Activated CD4-positive, alpha-beta T cell treated with anti-CD3 and anti-CD28 coated beads for 1 hour (primary cell): ENCODE measurements at places on chromosomes 4 and X.

DNA sequence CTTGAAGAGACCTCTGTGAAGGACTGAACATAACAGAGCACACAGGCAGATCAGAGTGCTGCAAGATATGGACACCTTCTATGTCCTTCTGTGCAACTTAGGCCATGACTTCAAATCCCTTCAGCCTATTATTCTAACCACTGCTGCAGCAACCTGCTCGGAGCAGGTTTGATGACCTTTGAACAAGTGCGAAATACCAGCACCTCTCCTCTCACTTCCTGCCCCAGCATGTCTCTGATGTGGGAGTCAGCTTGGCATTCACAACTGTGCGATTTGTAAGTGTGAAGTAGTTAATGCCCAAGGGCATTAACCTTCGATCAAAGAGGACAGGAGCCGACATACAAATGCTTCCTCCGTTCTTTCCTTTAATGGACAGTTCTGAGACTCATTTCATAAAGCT is 1.6 kb upstream of the EXOC1 start:
- no peak for DNase-seq

DNA sequence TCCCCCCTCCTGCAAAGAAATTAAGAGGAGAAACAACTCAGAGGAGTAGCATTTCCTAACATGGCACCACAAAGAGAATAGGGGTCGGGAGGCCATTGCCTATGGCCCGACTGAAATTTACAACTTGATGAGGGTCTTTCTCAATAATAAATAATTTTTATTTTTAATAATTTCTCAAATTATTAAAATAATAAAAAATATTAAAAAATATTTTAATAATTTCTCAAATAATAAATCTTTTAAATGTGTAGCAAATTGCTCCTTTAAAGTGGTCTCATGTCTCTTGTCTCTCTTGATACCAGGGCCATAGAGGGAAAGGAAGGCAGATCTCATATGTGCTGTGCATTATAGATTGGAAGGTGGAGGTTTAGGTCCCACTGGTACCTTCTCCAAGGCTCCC is 49.2 kb upstream of the MTMR1 start:
- DNase-seq, result no peak

DNA sequence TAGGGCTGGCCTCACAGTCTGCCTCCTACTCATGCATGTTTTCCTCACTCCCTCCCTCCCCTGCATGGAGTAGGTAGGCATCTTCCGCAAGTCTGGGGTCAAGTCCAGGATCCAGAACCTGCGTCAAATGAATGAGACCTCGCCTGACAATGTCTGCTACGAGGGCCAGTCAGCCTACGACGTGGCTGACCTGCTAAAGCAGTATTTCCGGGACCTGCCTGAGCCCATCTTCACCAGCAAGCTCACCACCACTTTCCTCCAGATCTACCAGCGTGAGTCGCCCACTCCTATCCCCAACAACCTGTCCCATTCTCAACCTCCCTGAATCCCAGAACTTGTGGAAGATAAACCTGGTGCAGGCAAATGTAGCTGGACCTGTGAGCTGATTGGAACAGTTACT is 73.4 kb downstream of the STARD8 start:
- DNase-seq, result no peak

- no peak for DNase-seq
These were observed 31.2 kb downstream of the PPP2R2C start for GRCh38 chr4:6441202-6441582.

DNA sequence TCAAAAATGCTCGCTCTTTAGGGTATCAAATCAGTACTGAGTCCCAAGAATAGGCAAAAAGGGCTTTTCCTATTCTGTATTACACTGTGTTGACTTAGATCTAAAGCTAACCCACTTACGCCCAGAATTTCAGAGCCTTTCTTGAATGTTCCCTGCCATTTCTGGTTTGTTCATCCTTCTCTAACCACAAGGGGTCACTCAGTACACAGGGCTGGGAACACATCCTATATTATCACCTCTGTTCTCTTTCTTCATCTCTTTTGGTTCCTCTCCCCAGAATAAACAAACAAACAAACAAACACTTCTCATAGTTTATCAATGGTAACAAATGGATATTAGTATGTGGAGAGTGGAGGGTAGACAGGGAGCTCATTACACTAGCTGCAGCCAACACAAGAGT is 25.5 kb upstream of the MORC4 start:
- DNase-seq, result no peak

- DNase-seq, result no peak
These were observed 8.2 kb upstream of the TLR10 start for GRCh38 chr4:38791010-38791409.

DNA sequence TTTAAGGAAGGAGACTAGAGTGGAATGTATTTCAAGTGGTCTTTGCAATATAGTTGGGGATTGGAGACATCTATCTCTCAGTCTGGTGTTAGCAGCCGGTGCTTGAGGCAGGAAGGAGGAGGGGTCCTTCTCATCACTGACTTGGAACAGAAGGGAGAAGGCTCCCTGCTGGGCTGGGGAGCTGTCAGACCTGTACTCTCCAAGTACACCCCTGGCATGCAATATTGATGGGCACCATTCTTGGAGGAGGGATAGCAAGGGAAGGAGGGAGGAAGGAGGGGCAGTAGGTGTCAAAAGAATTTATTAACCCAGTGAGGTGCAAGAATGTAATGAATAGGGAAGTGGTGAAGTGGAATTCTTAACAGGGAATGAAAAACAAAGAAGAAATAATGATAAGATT is 338.8 kb downstream of the UNC5C start:
- DNase-seq, result no peak

DNA sequence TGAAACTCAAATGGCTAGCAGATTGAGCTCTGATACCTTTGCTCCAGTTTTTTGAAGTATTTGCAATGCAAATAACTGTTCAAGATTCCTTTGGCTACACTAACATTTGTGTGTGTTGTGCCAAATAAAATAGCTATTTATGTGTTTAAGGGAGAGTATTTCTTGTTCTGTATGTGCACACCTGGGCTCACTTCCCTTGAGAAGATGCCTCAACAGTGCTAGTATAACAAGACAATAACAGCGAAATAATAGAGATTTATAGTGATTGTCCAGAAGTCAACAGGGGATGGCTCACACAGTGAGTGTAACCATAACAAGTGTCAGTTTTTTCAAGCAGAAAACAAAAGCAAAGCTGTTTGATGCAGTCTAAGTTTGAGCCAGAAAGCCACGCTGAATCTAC is 460.5 kb downstream of the CENPC start:
- no peak for DNase-seq

DNA sequence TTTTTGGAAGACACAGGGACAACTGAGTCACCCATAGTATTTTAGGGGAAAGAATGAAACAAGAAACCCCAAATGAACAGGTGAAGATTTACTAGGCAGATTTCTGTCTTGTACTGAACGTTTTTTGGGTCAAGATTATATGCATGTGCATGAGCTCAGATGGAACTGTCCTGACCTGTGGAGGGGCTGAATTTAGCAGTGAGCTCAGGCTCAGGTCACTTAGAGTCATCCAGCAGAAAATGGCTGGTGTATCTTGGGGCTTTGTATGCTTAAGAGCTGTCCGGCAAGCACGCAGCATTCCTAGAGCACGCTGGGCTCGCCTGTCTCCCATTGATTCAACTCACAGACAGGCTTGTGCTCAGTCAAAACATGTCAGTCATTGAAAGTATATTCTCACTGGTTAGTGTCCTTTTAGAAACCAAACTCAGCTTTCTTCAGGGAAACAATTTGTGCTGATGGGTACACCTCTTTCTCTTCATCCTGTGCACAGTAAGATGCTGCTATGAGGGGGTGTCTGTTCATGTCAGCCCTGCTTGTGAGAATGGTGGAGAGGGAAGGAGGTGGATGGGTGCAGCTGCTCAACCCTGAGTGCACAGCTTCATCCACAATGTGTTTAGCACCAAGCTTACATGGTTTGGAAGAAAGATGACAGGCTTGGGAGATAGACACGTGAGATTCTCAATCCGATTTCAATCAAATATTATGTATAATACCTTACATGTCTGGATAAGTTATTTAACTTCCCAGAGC is 47.5 kb upstream of the PDLIM3 start:
- DNase-seq, result no peak

- no peak for DNase-seq
These were observed 52.4 kb downstream of the GLRB start for GRCh38 chr4:157128395-157128794.

DNA sequence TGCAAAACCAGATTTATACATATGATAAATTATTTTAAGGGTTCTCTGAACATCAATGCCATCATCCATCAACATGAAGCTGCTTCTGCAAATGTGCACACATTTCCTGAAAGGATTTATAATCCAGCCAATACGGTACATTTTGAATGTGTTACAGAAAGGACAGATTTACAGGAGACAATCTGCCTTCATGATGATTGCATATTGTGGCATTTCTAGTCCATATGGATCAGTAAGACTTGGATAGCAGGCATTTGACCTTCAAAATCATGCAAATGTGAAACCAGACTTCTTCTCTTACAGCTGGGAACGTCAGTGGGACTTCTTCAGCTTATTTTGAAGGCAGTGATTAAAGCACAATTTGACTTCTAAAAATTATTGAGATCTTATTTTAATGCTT is 217.3 kb upstream of the GK2 start:
- no peak for DNase-seq

DNA sequence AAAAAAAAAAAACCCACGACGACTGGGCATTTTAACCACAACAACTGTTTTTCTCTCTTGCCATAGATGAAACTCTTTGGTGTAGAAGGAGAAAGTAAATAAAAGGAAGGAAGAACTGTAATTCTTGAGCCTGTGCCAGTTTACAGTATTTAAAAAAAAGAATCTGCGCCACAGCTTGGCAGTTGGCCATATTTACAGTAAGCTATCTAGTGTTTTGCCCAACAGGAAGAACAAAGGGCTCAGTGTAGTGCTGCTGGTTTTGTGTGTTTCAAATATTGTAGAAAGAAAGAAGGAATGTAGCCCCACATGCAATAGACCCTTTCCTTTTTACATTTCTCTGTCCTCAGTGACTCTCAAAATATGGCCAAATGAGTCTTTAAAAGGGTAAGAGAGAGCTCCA is 66.1 kb downstream of the NR3C2 start:
- no peak for DNase-seq

DNA sequence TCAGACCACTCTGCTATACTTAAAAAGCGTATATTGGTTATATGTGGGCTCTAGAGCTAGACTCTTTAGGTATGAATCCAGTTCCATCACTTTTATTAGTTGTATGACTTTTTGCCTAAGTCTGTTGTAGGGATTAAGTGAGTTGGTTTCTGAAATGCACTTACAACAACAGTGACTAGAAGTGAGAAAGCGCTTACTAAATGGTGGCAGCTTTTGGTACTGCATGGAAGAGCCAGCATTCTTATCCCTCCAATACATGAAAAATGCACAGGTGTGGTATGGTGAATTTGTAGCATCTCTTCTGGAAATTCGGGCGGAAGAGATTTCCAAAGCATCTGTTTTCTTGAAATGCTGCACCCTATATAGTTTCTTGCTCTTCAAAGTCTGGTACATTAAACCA is 117.1 kb downstream of the SPANXA1 start:
- no peak for DNase-seq

DNA sequence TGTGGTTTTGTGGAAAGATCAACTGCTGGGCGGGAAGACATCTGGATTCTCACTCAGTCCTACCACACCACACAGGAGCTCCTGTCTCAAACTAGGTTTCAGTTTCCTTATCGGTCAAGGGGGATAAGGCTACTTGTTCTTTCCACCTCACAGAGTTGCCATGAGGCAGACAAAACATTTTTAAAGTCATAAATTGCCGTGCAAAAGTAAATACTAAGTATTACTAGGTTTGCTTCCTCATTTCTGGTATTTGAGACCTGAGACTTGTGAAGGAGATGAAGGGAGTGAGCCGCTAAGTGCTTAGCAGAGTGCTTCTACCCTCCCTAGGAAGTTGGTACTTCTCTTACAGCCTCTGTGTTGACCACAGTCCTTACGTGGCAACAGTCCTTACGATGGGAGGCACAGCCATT is 1.5 kb downstream of the LAP3 start:
- DNase-seq, result no peak

DNA sequence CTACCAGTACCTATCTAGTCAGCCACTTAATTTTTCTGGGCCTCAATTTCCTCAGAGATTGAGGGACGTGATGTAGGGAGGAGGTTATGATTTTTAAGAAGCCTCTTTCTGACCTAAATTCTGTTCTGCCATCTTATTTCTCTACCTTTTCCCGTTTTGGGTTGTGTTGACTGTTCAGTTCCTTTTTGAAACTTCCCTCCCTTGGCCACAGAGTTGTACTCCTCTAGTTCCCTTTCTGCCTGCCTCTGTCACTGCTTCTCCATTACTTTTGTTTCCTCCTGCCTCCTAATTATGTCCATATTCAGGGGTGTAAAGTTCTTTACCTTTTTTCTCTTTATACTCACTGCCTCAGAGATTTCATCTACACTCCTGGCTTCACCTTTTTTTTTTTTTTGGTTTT is 25.4 kb downstream of the CLCN5 start:
- DNase-seq, result no peak

DNA sequence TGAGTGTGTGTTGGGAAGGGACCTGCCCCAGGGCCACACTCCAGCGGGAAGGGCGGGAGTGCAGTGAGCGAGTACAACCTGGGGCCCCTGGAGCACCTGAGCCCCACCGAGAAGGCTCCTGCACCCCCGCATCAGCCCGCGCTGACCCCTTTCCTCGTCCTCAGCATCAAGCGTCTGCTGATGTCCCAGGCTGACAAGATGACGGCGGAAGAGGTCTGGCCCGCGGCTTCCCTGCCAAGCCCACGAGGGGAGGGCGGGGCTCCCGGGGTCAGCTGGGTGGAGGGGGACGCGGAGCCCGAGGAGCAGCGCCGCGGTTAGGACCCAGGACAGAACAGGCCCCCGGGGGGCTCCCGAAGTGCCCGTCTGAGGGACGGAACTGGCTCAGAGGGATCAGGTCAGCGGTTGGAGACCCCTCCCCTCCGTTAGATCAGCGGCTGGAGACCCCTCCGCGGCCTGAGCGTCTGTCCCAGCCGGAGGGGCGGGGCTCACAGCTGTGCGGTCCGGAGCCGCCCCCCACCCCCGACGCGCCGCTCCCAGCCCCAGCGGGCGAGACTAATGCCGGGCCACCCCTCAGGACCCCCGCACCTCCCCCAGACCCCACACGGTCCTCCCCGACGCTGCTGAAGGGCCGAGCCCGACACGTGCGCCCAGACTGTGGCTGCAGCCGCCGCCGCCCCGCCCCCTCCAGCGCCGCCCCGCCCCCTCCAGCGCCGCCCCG is 6.7 kb downstream of the MYL5 start:
- DNase-seq, result no peak

DNA sequence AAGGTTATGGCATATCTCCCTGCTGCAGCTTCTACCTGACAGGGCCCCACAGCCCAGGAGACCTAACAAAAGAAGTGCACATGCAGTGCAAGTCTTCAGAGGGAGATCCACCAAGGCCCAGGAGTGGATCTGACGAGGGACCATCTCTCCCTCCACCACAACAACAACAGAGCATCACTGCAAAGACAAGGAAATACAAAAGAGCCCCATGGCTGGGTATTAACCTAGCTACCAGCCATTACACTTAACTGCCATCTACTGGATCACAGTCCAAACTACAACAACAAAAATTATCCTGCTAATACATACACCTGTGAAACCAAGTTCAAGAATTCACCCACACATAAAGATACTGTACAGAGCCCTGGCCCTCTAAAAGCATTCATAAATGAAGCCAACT is 280.2 kb upstream of the SLC7A11 start:
- no peak for DNase-seq
